ENCODE measurements at places on chromosomes 12 and 14. TPM values are rescaled to one million over a fixed set of nuclear protein-coding genes. Genes with fewer than 3 reads are reported as not detected.

ANO2 gene
- 0.86 TPM for total RNA-seq

HAL gene
- not detected for total RNA-seq

DIO2 gene
- 61.1 TPM for total RNA-seq

KRT73 gene
- total RNA-seq = not detected

TPCN1 gene
- total RNA-seq = 13.5 TPM

LHX5 gene
- 0.02 TPM for total RNA-seq

KCNA5 gene
- total RNA-seq = not detected

PRIMA1 gene
- total RNA-seq = not detected

MORN3 gene
- 0.25 TPM for total RNA-seq

Measured in M059J (cell line).